Stimulated activated CD4-positive, alpha-beta T cell treated with anti-CD3 and anti-CD28 coated beads, Interleukin-4, amount 100 ng/mL, for 1 hour (primary cell): ENCODE measurements at places on chromosomes 13 and 19.

- no peak for DNase-seq
These were observed 8.9 kb downstream of the HAS1 start for GRCh38 chr19:51714848-51715247.

- DNase-seq: no peak
These were observed 351.2 kb downstream of the DNAJC15 start for GRCh38 chr13:43374621-43375020.

DNA sequence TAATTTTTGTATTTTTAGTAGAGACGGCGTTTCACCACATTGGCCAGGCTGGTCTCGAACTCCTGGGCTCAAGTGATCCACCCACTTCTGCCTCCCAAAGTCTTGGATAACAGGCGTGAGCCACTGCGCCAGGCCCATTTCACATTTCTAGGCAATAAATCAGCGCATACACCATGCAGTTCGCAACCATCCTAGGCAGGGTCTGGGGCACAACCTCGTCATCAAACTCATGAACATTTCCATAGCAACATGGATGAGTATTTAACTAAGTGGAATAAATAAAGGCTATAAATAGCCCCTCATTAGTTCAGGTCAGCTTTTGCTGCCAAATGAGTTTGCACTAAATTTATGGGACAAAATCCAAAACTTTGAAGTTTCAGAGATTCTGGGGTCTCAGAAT is 8.2 kb downstream of the MEIS3 start:
- no peak for DNase-seq

- DNase-seq: no peak
These were observed 35.4 kb downstream of the WDFY2 start for GRCh38 chr13:51619614-51620013.

- DNase-seq: no peak
These were observed 3.3 kb upstream of the PSMD8 start for GRCh38 chr19:38371081-38371480.

DNA sequence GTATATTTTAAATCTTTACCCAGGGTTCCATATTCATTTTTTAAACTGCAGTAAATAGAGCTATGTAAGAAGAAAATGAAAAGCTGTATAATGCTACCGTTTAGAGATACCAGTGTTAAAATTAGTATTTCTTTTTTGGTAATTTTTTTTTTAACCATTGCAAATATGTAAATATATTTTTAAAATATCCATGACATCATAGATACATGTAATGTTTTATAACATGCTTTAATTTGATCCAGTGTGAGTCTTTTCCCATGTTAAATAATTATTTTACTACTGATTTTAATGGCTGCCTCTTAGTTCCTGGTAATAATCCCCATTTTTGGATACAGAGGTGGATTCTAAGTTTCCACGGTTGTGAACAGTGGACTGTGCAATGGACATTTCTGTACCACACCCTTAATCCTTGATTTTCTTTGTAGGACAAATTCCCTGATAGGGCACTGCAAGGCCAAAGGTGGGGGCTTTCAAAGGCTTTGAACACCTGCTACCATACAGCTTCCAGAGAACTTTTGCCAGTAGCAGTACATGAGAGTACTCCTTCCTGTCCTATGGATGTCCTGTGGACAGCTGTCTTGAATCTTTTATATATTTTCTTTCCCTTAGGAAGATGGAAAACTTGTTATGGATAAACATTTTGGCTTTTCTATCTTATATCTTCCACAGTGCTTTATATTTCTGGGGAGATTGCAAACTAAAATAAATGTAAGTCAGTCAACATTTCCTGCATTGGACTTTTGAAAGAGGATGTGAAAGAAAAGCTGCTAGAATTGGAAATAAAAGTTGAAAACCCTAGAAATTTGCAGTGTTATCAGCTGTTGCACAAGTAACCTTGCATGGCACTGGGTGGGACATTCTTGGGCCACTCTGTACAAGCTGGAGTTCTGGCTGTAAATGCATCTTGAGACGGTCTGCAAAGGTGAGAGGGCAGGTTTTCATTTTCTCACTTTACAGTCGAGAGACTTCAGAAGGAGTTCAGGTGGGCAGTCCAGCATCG is 46.8 kb downstream of the ARHGEF7 start:
- no peak for DNase-seq

- no peak for DNase-seq
These were observed 240.9 kb downstream of the FGF9 start for GRCh38 chr13:21911646-21912298.

GRCh38 chr19:13066933-13067807 is 35.5 kb downstream of the LYL1 start:
- DNase-seq: no peak

DNA sequence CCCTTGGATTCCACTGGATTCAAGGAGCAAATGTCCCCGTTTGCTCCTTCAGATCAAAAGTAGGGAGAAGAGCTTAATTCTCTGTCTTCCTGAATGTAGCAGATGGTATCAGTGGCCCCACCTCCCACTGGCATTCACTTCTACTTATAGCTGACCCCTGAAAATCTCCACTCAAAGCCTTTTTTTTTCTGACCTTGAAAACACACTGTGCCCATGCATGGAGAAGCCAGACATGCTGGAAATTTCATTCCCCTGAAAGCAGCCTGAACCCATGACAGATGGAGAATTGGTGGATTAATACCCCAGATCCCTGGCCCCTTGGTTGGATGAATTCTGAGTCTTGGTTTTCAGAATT is 76.6 kb upstream of the UBAC2 start:
- no peak for DNase-seq

GRCh38 chr13:43979492-43979891 is 99.8 kb downstream of the LACC1 start:
- DNase-seq: no peak

- DNase-seq: no peak
These were observed 23.6 kb upstream of the POU2F2 start for GRCh38 chr19:42155796-42156195.

DNA sequence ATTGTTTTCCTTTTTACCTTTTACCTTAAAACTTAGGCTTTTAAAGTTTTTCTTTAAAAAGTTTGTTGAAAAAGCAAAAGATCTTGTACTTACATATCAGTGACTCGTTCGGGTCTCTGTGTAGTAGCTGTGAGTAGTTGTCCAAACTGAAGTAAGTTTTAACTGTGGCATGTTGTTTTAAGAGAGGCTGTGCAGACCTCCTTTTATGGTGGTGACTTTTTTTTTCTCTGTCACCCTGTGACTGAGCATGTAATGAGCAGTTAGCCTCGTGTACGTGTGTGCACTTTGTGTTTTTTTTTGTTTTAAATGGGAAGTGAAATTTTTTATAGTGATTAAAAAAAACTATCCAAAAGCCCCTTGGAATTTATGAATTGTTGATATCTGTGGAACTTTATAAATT is at the start of gene GPR183:
GPR183 (minus strand) TSS at position 153 of the 400 bp plus-strand sequence. CDS start 11,254 bp downstream, outside the sequence.
- DNase-seq: no peak

DNA sequence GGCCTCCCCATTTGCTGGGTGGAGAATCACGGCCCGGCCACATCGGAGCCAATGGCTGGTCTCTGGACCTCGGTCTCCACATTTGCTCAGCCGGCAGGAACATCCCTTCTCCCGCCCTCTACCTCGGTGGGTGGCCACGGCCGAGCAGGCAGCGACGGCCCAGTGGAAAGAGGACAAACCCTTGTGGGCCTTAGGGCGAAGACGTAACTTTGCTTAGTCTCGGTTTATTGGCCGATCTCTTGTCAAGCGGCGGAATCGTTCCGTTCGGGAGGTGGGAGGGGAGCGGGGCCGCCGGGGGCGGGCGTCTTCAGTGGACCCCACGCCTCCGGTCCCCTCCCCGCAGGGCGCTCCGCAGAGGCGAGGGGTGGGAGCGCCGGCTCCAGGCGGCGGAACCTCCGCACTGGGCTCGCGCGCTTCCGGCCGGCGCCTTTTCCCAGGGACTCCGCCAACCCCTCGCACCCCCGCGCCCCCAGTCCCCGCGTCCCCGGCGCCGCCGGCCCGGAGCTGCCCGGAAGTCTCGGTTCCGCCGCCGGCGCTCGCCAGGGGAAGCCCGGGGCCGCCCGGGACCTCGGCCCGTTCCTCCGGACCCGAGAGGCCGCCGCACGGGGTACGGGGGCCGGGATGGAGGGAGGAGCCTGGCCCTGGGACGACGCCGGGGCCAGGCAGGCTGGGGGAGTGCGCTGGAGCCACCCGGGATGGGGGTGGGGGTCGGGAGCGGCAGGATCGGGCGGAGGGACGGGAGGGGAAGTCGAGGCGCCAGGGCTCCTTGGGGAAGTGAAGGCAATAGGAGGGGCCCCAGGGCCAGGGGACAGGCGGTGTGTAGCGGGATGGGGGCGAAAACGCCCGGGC is at the start of gene ZNF580:
ZNF580 (plus strand) TSS at position 426 of the 849 bp plus-strand sequence. CDS start 1,507 bp downstream, outside the sequence.
- DNase-seq: peak; percentile 73

GRCh38 chr13:48661107-48661506 is 7.4 kb downstream of the CYSLTR2 start:
- no peak for DNase-seq

DNA sequence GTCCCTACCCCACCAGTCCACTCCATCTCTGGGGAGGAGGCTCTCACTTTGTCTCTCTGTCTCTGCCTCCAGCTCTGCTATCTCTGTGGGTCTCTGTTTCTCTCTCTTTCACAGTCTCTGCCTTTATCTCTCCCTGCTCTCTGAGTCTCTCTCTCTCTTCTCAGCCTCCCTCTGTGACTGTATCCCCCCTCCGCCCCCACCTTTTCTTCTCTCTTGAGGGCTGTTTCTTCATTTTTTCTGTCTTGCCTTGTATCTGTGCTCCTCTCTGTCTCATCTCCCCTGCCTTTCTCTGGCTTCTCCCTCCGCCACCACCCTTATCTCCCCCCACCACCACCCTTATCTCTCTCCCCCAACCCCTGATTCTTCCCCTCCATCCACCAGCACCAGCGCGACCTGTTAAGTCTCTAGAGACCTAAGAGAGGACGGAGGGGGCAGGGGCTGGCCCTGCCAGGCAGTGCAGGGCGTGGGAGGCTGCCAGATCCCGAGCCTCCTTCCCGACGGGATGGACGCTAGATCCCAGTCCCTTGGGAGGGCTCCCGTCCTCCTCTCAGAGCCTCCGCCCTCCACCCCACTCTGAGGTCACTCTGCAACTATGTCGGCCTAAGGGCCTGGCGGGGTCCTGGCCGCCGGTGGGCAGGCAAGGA is 1.0 kb downstream of the AXL start:
- DNase-seq: no peak

DNA sequence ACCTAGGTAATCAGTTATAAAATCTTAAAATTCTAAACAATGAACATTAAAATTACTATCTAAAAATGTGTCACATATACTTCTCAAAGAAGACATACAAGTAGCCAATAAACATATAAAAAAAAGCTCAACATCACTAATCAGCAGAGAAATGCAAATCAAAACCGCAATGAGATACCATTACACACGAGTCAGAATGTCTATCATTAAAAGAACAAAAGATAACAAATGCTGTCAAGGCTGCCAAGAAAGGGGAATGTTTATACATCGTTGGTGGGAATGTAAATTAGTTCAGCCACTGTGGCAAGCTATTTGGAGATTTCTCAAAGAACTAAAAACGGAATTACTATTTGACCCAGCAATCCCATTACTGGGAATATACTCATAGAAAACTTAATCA is 310.3 kb upstream of the EDNRB start:
- no peak for DNase-seq

- DNase-seq: no peak
These were observed 174.1 kb downstream of the RGCC start for GRCh38 chr13:41631296-41631965.

DNA sequence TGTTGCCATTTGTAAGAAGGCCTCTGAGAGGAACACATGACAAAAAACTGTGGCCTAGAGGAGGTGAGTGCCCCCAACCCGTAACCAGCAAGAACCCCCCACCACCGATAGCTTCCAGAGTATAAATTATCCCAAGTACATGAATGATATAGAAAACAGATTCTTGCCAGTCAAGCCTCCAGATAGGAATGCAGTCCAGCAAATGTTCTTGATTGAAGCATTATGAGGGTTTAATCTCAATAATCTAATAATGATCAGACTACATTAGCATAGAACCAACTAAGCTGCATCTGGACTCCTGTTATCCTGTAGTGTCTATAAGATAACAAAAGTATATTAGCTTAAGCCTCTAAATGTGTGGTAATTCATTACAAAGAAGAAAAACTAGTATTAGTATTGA is 908.9 kb upstream of the ATXN8OS start:
- no peak for DNase-seq

DNA sequence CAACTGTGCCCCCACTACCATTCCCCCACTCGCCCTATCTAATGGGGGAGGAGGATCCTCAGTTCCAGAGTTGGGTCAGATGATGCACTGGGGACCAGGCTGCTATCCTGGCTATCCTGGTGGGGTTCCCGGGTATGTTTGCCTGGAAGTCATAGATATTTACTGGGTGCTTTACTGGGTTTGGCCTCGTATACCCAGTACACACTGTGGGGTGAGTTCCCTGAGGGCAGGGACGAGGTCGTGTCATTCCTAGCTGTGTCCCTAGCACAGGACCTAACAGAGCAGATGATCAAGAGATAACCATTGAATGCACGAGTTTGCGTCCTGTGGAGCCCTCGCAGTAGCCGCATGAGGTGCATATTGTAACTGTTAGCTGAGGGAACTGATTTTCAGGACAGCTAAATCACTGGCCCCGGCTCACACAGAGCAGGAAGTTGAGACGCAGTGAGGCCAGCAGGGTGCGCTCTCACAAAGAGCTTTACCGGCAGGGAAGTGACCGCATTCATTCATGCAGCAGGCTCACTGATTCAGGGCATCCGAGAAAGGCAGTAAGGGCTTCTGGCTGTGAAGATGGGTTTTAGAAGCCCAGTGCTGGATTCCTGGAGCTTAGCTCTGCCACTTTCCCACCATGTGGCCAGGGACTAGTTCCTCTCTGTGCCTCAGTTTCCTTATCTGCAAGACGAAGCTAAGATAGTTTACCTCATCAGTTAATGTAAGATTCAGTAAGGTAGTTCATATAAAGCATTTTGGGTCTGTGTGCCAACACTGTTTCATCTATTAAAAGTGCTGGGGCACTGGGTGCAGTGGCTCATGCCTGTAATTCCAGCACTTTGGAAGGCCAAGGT is 6.0 kb downstream of the RUVBL2 start:
- DNase-seq: peak; percentile 65
